Body of pancreas (tissue), 4 donors: ENCODE measurements at places on chromosomes 16 and 17. TPM values are rescaled to one million over a fixed set of nuclear protein-coding genes. Genes with fewer than 3 reads are reported as not detected.

Gene HLF
- total RNA-seq: 4.2 TPM

Gene PNMT
- total RNA-seq: 2.6 TPM

Gene TBX6
- total RNA-seq: 1.8 TPM

Gene SSTR5
- total RNA-seq: not detected

DNA sequence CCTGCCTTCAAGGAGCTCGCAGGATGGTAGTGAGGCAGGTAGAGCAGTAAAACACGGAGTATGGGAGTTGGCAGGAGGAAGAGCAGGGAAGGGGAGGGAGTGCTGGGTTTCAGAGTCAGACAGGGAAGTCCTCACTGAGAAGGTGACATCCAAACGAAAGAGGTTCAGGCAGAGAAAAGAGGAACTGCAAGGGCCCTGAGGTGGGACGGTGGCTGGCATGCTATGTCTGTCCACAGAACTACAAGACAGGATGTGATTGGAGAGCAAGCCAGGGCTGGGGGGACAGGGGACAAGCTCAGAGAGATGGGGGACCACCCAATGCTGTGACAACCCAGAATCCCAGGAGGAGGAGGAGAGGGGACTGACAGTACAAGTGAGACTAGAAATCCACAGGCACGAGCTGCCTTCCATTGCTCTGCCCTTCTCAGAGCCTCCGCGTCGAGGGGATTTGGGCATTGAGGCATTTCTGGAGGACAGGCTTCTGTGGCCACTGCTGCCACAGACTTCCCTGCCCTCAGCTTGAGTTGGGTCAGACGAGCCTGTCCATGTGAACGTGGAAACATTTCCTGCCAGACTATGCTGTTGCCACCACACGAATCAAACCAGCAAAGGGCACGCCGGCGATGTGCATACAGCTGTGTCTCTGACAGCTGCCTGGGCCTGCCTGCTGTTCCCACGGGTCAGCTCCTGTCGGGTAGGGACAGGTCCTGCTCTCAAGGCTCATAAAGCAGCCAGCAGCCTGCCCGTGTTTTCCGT is 100.1 kb downstream of the RAB11FIP4 start:
- H3K4me1 ChIP-seq: peaks cover 83% of the 10 kb centered on the region
- no peaks in the 10 kb centered on the region for H3K36me3 ChIP-seq
- H3K27me3 ChIP-seq: no peaks in the 10 kb centered on the region
- peak overlapping the region; percentile 66 for H3K27ac ChIP-seq
- peak; percentile 86 for DNase-seq

DNA sequence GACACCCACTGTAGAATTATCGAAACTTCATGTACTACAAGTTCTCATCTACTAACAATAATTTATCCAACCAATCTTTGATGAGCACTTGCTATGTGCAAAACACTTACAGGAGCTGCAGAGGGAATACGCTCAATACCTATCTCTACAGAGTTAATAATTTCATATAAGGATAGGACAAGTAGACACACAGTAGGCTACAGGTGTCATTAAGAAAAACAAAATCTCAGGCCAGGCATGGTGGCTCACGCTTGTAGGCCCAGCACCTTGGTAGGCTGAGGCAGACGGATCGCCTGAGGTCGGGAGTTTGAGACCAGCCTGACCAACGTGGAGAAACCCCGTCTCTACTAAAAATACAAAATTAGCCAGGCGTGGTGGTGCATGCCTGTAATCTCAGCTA is 91.3 kb upstream of the PLEKHM1 start:
- peaks cover 13% of the 10 kb centered on the region for H3K4me1 ChIP-seq
- no peak overlapping the region for H3K27ac ChIP-seq
- H3K36me3 ChIP-seq: no peaks in the 10 kb centered on the region
- DNase-seq: no peak

- DNase-seq: no peak
- no peaks in the 10 kb centered on the region for H3K36me3 ChIP-seq
- no peak overlapping the region for H3K4me3 ChIP-seq
- no peak overlapping the region for H3K27ac ChIP-seq
Observed at GRCh38 chr16:51010817-51011216, 140.3 kb downstream of the SALL1 start.

DNA sequence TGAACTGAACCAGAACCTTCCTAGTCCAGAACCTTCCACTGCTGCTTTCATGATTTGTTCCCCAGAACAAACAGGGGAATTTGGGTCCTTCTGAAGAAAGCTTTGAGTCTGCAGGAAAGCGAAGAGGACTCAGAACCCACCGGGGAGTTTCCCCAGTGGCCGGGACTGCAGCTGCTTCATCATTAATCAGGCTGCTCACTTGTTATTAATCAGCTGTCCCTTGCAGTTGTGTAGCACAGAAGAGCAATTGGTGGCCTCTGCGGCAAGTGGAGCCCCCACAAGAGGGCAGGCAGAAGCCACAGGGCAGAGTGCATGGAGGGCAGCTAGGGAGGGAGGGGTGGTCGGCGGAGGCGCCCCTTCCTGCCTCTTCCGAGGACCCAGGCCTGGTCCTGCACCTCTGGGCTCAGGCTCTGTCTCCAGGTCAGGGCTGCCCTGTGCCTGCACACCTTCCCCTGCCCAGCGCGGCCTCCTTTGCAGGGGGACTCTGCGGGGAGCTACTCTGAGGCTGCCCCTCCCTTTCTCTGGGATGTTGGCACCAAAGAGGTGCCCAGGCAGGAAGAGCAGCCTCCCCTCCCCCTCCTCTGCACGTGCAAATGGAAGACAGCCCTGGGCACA is 6.9 kb downstream of the CCL17 start:
- no peaks in the 10 kb centered on the region for H3K27me3 ChIP-seq
- no peak overlapping the region for H3K27ac ChIP-seq
- no peak for DNase-seq
- H3K4me1 ChIP-seq: peaks cover under 1% of the 10 kb centered on the region

DNA sequence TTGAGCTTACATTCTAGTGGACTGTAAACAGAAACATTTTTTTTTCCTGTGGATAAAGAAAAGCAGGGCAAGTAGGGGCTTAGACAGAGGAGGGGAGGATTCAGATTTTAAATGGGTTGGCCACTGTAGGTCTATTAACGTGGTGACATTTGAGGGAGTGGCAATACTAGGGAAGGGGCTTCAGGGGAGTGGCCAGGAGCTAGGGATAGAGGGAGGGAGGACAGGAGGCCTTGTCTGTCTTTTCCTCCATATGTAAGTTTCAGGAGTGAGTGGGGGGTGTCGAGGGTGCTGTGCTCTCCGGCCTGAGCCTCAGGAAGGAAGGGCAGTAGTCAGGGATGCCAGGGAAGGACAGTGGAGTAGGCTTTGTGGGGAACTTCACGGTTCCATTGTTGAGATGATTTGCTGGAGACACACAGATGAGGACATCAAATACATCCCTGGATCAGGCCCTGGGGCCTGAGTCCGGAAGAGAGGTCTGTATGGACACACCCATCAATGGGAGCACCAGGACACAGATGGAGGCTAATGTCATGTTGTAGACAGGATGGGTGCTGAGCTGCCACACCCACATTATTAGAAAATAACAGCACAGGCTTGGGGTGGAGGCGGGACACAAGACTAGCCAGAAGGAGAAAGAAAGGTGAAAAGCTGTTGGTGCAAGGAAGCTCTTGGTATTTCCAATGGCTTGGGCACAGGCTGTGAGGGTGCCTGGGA is 6.5 kb upstream of the HBM start:
- H3K27me3 ChIP-seq: no peaks in the 10 kb centered on the region
- no peak overlapping the region for H3K4me3 ChIP-seq
- no peaks in the 10 kb centered on the region for H3K36me3 ChIP-seq

- H3K27ac ChIP-seq: peak overlapping the region; percentile 44
- no peak overlapping the region for H3K4me3 ChIP-seq
- no peaks in the 10 kb centered on the region for H3K36me3 ChIP-seq
- peak; percentile 35 for DNase-seq
Observed at GRCh38 chr17:42518755-42519545, 17.1 kb upstream of the NAGLU start.
